ENCODE measurements at places on chromosomes 6 and 20.

DNA sequence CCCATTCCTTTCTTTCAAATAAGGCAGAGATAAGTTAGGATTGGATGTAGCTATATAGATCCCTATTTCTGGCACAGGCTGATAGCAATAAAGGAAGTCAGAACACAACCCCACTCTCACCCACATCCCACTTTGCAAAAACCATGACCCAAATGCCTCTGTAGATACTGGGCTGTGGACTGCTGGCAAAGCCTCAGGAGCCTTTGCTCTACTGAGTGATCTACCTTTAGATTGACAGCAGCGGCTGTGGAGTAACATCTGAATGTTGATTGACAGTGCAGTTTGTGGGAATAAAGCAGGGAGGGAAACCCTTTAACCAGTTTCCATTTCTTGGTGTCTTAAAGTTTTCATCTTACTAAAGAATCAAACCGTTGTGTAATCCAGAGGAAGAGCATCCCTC lies 6.7 kb upstream of the TMEM30A start:
- DNase-seq = no peak

DNA sequence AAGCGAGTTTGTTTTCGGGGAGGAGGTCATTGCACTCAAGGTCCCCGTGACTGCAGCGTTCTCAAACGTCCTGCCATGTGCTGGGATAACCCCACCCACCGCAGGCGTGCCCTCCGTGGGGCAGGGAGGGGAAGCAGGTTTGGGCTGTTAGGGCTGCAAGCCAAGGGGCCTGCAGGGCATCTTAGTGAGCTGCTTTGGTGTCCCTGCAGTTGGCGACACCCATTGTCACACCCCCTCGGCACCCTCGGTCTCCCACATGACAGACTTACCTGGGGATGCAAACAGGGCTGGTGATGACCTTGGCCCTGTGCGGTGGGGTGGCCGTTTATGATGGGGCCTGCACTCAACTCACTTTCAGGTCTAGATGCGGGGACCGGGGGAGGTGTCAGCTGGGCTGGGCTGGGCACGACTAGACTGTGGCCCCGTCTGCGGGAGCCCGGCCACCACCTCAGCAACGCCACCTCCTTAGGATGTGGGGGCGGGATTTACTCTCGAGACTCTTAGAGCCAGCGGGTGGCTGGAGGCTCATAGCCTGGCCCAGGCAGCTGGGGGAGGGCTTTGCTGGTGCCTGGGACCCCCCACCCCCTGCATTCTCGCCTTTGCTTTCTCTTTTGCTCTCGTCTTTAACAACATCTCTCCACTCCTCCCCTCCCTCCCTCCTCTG lies 6.5 kb upstream of the GATA5 start:
- DNase-seq = no peak

DNA sequence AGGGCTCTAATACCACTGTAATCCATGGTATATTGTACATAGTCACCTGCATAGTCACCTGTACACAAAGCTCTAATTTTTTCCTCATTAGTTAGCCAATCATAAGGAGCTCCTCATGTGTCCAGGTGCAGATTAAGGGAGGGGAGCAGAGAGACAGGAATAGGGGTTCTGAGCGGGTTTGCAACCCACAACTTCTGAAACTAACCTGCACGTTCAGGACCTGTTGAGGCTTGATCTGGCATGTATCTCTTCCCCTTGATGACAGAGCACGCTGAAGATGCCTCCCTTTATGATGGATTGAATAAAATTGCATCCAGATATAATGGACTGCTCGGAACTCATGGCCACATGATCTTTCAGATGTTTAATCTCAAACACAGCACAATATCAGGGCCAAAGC lies 179.4 kb upstream of the PRND start:
- DNase-seq = no peak

DNA sequence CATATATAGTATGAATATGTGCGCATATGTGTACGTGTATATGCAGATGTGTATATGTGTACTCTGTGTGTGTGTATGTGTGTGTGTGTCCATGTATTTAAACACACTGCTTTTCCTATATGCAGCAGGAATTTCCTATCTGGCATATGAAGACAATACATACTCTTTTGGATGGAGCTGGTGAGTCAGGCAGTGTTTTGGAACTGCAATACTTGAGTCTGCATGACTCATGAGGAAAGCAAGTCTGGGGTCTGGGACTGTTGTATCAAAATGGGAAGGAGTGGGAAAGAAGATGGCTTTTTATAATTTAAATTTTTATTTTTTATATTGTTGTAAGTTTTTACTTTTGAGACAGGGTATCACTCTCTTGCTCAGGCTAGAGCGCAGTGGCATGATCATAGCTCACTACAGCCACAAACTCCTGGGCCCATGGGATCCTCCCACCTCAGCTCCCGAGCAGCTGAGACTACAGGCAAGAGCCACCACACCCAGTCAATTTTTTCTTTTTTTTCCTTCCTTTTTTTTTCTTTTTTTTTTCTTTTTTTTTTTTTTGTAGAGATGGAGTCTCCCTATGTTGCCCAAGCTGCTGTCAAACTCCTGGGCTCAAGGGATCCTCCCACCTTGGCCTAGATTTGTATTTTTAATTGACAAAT lies 72.2 kb downstream of the ATXN1 start:
- peak; percentile 71 for DNase-seq

GRCh38 chr6:161890133-161890831 lies 616.4 kb upstream of the AGPAT4 start:
- DNase-seq = no peak

DNA sequence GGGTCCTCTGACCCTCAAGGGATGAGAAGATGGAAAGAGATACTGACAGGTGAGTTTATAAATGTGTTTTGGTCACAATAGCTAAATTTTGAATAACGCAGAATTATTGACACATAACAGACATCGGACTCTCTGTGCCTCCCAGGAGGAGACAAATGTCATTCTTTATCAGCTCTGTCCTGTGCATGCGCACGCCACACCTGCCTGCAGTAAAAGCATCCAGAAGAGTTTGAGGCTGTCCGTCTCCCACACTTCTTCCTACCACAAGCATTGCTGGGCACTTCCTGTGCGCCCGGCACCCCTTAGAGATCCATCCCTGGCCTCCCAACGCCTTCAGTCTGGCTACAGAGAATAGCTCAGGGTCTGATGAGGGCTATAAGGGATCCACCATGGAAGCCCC lies 81.5 kb upstream of the CST7 start:
- DNase-seq = no peak

DNA sequence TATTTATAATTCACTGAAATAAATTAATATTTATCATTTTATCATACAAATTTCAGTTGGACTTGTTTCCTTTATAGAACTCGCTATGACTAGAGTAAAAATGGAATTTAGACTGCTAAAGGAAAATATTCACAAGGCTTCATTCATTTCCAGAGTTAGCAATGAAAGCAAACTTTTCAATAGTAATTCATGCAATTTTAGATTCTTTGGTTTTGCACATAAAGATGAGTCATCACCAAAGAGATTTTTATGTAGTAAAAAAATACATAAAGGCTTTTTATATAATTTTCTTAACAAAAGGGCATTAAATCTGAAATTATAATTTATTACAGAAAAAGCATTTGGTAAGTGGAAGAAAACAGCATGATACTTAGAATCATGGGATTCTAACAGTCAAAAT lies 37.2 kb upstream of the STXBP5 start:
- DNase-seq = no peak

GRCh38 chr6:149884215-149884614 lies 13.7 kb downstream of the RAET1E start:
- DNase-seq = no peak

GRCh38 chr6:144316862-144317195 lies 31.7 kb downstream of the UTRN start:
- DNase-seq = no peak
